OCI-LY7 (cell line): ENCODE measurements at places on chromosomes 16 and 17.

DNA sequence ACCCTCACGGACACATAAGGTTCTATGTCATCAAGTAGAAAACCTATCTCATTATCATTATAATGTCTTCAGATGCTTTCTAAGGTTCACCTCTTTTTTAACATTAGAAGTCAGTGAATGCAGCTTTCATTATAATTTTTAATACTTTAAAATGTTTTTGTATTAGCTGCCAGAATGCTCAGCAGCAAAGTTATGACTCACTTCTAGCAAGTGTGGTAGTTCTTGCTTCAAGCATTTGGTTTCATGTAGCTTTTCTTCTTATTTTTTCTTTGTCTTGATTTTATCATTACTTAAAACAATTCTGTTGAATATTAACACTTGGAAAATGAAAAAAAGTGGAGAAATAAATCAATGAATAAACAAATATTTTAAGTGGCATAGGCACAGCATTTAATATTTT is 23.4 kb downstream of the LPCAT2 start:
- DNase-seq, result no peak

DNA sequence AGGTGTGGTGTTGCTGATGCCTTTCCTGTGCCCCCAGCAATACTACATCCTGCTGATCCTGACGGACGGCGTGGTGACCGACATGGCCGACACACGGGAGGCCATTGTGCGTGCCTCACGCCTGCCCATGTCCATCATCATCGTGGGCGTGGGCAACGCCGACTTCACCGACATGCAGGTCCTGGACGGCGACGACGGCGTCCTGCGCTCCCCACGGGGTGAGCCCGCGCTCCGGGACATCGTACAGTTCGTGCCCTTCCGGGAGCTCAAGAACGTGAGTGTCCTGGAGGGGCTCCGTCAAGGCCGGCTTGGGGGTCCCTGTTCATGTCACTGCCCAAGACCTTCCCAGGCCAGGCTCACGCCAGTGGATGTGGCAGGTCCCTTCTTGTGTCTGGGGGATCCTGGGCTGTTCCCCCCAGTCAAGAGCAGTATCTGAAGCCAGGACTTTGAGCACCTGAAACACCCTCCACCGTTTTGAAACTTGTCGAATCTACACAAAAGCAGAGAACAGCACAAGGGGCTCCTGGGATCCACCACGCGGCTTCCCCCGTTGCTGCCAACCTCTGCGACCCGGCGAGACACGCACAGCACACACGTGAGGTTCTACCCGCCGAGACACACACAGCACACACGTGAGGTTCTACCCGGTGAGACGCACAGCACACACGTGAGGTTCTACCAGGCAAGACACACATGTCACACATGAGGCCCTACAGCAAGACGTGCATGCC is 17.9 kb upstream of the DPEP1 start:
- no peak for DNase-seq

GRCh38 chr17:49839455-49839854 is 8.4 kb downstream of the TAC4 start:
- no peak for DNase-seq

DNA sequence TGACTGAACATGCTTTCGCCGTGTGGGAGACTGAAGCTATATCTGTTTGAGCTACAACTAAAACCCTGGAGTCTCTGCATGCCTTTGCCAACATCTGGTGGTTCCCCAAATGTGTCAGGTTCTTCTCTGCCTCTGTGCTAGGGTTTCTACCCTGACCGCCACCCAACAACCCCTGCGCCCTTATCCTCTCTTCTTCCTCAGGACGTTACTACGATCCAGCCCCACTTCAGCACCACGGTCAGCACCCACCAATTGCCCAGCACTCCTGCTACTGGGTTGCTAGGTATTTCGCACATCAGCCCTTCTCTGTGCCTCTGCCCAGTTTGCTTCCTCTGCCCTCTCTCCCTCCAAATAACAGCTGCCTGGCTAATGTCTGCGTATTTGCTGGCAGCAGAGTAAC is 106.3 kb upstream of the HSBP1 start:
- peak; percentile 23 for DNase-seq

- peak; percentile 78 for DNase-seq
Observed at GRCh38 chr16:88976366-88977017, 515 bp downstream of the CBFA2T3 start.

DNA sequence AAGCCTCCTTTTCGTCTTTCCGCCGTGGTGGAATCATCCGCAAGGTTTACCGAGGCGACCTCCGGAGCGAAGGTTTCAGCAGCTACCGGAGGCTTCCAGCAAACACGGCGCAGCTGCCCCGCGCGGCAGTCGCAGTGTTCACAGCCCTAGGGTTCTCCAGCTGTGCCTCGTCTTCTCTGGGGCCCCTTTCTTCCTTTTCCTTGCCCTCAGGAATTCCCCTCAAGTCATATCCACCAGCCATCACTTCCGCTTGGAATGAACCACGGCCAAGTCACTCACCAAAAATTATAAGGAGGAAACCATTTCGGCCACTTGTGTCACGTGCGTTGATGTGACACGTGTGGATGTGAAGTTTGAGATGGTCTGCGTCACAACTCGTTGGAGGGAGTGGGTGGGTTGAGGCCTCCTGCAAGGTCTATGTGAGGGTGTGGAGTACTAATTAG is 636 bp upstream of the ERN1 start:
- DNase-seq, result peak; percentile 31

GRCh38 chr17:9725575-9725974 is 65.8 kb downstream of the DHRS7C start:
- no peak for DNase-seq

- peak; percentile 93 for DNase-seq
Observed at GRCh38 chr16:89764711-89765201, 43.4 kb downstream of the ZNF276 start.

GRCh38 chr16:3004781-3005284 is 7.9 kb upstream of the CLDN9 start:
- no peak for DNase-seq

DNA sequence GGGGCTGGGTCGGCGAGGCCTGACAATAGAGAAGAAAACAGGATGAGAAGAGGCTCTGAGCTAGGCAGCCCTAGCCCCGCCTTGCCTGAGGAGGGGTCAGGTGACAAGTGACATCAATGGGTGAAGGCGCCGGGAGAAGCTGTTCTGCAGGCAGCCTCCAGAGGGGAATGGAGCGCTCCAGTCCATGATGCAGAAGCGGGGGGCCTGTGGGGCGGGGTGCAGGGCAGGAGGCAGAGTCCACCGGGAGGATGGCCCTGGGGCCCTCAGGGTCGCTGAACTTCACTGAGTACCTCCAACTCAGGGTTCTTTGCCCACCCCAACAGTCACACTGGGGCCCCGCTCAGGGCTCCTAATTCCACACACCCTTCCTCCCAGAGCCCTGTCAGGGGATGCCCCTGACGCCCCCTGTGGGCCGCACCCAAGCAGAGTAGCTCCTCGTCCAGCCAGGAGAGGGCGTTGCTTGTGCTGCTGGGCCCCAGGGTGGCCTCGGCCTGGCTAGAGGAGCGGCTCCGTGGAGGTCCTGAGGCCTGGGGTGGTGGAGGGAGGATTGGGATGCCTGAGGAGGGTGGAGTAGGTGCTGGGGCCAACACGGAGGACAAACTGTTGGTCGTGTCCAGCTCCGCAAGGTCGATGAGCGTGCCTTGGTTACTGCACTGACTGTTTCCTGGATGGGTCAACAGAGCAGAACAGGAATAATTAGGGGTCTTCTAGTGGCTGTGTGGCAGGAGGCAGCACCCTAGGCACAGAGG is 20.8 kb downstream of the GGA3 start:
- DNase-seq, result peak; percentile 72

GRCh38 chr17:50605429-50605828 is 29.3 kb upstream of the ABCC3 start:
- DNase-seq, result no peak

- DNase-seq, result no peak
Observed at GRCh38 chr17:60671482-60671881, 6.2 kb upstream of the BCAS3 start.

DNA sequence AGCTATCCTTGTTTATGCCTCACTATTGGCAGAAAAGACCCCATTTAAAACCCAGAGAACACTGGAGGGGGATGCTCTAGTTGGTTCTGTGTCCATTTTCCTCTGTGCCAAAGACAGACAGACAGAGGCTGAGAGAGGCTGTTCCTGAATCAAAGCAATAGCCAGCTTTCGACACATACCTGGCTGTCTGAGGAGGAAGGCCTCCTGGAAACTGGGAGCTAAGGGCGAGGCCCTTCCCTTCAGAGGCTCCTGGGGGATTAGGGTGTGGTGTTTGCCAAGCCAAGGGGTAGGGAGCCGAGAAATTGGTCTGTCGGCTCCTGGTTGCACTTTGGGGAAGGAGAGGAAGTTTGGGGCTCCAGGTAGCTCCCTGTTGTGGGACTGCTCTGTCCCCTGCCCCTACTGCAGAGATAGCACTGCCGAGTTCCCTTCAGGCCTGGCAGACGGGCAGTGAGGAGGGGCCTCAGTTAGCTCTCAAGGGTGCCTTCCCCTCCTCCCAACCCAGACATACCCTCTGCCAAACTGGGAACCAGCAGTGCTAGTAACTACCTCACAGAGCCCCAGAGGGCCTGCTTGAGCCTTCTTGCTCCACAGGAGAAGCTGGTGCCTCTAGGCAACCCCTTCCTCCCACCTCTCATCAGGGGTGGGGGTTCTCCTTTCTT is 56.1 kb downstream of the IGF2BP1 start:
- no peak for DNase-seq

DNA sequence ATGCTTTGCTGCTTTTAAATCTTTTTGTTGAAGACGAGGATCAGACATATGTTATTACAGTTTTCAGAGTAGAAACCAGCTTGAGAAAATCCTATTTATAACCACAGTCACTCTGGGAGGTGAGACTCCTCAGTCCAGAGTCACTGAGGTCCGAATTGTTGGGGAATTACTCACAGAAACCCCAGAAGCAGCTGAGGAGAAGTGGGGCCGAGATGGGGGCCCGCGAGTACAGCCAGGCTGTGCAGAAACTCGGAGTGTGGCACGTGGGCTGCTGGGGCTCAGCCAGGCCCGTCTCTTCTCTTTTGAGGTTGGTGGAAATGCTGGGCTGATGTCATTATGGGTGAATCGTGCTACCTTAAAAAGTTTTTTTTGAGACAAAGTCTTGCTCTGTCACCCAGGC is 14.4 kb upstream of the GNG13 start:
- DNase-seq, result no peak
